ENCODE measurements at places on chromosomes 3 and 15.

- no peak for DNase-seq
Observed at GRCh38 chr3:76514836-76515235, 525.1 kb upstream of the ROBO2 start.

GRCh38 chr3:46979958-46980497 lies 562 bp downstream of the NBEAL2 start:
- no peak for DNase-seq

- no peak for DNase-seq
Observed at GRCh38 chr3:45759851-45760250, 36.5 kb downstream of the SLC6A20 start.

- DNase-seq: no peak
Observed at GRCh38 chr15:41894251-41894790, 468 bp upstream of the SPTBN5 start.

DNA sequence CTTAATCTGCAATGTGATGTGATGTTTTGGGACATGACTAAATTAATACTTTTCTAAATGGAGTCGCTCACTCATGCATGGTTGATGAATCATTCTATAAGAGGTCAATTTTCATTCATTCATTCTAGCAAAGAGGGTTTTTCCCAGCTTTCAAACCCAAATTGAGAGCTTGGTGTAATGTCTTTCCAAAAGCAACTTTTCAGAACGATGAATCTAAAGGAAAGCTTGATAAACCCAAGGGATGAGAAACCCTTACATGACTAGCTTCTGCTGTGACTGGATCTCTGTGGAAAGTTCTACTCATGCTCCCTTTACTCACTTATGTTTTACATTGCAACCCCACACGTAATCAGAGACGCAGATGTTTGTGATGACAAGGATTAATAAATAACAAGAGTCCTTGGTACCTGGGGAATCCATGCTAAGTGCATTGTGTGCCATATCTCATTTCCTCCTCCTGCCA lies 47.7 kb downstream of the PDZRN3 start:
- DNase-seq: no peak

DNA sequence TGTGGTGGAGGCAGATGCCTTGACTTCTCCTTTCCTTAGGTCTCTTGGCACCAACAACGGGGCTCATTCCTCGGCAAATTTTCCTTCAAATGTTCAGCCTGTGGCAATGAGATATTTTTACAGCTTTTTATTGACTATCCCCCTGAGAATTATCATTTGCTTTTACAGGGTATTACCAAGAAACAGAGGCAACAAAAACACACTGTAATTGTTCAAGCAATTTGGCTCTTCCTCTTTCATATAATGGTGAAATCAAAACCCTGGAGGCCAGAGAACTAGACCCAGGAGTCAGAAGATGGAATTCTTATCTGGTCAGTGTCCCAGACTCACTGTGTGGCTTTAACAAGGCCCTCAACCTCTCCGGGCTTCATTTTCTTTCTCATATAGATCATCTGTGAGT lies 40.1 kb downstream of the TRIM42 start:
- DNase-seq: no peak

GRCh38 chr3:146164971-146165769 lies 4.2 kb upstream of the PLOD2 start:
- no peak for DNase-seq

- no peak for DNase-seq
Observed at GRCh38 chr3:135788146-135788545, 177.4 kb upstream of the PPP2R3A start.

DNA sequence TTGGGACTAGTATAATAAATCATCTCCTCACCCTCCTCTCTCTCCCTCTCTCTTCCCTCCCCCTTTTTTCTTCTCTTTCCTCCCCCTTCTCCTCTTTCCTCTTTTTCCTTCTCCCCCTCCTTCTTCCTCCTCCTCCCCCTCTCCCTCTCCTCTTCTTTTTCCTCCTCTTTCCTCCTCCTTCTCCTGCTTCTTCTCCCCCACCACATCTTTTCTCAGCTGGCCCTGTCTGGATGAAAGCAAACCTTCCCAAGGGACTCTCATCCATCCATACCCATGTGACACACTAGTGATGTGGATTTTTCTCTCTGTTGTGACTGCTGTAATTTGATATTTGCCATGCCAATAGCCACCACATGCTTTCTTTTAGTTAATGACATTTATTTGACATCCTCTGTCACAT lies 127.2 kb downstream of the EBLN2 start:
- DNase-seq: no peak

GRCh38 chr3:51886447-51886846 lies 11.0 kb upstream of the IQCF5 start:
- DNase-seq: no peak

DNA sequence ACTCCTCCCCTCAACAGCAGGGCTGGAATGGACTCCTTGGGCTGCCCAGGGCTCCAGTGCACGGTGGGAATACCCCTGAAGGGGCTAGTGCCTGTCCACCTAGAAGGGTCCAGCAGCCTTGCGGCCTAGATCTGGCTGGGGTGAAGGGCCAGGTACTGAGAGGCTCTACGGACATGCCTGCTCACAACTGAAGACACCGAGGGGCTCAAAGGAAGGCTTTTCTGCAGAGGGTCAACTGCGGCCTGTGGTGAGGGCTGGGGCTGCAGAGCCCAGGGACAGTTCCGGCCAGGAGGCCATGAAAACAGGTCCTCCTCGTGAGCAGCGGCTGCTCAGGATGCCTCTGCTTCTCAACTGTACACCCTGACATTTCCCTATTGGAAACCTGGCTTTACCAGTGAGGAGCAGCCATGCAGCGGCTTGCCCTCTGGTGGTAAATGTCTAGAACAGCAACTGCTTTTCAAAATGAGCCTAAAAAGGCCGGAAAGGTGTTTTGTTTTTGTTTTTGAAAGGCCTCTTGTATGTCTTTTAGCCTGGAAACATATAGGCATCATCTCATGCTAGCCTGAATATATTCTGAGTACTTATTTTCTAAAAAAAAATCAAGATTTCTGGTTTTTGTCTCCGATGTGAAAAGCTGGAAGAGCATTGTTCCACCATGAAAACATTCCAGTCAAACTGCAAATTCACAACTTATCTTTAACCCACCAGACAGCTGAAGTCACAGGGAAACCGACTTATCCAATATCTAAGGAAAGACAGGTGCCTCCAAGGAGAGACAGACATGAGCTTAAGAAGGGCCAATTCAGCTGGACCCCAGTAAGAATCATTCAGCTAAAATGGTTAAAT lies 163.4 kb downstream of the KLF13 start:
- no peak for DNase-seq

GRCh38 chr3:159672728-159673688 lies 315.6 kb upstream of the IL12A start:
- DNase-seq: no peak

GRCh38 chr3:78718707-78719106 lies 1049.1 kb downstream of the ROBO1 start:
- DNase-seq: no peak

- no peak for DNase-seq
Observed at GRCh38 chr15:48693484-48693883, 48.0 kb upstream of the FBN1 start.

GRCh38 chr15:75200765-75201615 lies 692 bp upstream of the C15orf39 start:
- DNase-seq: no peak

GRCh38 chr3:146037697-146038096 lies 123.3 kb downstream of the PLOD2 start:
- DNase-seq: no peak

DNA sequence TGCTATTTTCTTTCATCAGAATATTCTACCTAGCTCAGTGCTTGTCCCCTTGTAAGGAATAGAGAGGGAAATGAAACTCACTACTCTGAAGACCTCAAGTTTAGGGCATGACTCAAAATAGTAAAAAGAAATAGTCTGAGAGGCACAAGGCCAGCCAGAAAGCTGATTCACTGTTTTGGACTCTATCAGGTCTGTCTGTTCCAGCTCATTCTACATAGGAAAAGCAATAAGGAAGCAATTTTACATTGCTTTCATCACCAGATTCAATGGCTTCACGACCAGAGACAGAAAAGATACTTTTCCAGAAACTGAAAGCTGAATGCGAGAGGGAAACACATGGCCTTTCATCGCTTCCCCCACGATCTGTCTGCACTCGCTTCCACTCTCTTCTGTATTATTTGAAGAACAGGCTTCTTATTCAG lies 276.0 kb downstream of the GBE1 start:
- no peak for DNase-seq

- DNase-seq: no peak
Observed at GRCh38 chr3:142296507-142296906, 71.1 kb upstream of the GK5 start.

GRCh38 chr15:71440489-71441110 lies 325.3 kb downstream of the THSD4 start:
- DNase-seq: no peak

DNA sequence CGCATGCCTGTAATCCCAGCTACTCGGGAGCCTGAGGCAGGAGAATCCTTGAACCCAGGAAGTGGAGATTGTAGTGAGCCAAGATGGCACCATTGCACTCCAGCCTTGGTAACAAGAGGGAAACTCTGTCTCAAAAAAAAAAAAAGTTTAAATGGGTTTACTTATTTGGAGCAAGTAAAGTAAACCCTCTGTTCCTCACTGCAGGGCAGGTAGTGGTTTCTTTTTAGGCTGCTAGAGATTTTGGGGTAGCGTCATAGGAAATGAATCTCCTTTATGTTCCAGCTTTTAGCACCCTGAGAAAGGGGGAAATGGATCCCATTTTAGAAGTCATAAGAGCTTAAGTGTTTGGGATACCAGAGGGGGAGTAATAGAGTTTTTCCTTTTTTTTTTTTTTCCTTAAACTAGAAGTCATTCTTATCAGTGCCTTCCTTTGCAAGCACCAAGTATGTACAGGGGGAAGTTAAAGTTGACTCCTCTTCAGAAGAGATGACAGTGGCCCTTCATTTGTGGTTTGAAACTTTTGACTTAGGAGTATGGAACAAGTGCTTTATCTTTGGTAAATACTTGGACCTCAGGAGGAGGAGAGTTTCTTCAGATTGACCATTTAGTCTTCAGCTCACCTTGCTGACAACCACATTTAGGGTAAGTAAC lies 8.0 kb downstream of the PXK start:
- no peak for DNase-seq

GRCh38 chr15:70401709-70402108 lies 304.0 kb upstream of the TLE3 start:
- DNase-seq: no peak

DNA sequence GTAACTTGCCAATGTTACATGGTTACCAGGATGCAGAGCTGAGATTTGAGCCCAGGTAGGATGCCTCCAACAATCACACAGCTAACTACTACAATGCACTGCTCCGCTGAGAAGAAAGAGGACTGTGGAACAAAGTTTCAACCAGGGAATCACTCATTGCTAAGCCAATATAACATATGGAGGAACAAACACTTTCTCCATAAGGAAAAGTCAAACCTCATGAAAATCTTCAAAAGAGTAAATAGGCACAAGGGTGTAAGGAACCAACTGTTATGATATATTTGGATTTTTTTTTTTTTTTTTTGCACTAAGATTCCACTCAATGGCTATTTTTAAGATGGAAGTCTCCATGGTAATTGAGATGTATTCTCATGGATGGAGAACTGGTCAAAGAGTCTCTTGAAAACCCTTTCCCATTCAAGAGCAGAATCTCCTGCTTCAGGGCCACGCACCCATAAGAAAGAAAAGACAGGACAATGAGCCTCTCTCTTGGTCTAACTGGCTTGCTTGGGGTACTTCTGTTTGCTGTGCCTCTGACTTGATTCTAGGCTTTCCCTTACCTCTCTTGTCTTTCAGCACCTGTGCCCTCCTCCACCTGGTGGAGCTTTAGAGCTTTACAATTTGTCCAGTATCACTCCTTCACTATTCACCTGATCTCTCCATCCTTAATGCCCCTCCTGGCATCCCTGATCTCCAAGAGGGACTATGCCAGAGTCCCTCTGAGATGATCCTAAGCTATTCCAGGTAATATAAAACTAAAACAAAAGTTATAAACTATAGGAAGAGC lies 252.8 kb downstream of the NTRK3 start:
- no peak for DNase-seq

- DNase-seq: no peak
Observed at GRCh38 chr3:102614585-102614984, 179.8 kb downstream of the ZPLD1 start.

GRCh38 chr3:51931756-51932155 lies 9.9 kb downstream of the RRP9 start:
- DNase-seq: no peak

DNA sequence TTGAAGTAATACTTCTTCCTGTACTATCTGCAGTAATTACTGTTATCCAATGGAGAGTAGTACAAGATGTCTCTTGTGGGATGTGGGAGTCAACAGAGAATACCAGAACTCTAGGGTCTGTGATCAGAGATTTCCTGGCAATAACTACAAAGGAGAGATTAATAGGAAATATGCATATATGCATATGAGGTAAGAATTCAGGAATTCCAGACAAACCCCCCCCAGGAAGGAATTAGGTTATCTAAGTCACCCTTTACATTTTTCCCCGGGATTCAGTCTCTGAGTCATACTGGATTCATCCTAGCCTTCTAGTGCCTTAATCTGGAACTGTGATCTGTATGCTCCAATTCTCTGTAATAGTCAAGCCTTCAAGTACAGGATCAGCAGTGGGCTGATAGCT lies 49.4 kb downstream of the GTF2E1 start:
- DNase-seq: no peak

DNA sequence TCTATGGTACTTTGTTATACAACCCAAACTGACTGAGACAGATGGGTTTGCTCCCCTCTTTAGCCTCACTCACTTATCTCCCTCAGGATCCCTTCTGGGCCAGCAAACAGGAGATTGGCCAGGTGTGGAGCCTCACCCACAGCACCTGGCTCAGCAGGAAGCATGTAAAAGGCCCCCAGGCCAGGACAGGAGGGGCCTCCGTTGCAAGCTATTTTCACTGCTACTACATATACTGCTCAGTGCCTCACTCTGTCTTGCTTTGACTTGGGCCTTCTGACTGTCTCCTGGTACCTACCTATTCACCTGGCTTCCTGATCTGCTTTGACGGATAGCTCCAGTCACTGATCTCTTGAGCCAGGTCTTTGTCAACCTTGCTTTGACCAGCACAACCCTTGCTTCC lies 20.4 kb upstream of the TPM1 start:
- no peak for DNase-seq

DNA sequence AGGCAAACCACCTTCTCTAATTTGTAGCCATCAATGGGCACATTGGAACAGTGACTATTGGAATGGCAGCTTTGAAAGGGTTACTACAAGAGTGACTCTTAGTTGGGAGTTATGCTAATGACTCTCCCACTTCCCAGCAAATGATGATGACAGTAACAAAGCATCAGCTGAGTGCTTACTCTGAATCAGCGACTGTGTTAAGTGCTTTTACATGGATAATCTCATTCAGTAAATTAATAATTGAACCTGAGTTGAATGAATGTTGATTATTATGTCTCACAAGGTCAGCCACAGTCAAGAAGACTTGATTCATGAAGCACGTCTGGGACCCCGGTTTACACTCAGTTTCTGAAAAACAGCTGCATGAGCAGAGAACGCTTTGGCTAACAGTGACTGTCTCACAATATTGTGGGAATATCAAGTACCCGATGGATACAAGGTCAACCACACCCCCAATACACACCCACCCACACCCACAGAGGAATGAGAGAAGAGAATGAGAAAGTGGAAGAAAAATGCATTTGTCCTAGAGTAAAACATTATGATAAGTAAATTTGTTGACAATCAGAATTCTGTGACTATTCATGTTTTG lies 242.0 kb upstream of the FEZF2 start:
- no peak for DNase-seq

Data from activated T-cell treated with anti-CD3 and anti-CD28 coated beads for 1 hour (primary cell).